ENCODE measurements at places on chromosomes 11 and 22.

DNA sequence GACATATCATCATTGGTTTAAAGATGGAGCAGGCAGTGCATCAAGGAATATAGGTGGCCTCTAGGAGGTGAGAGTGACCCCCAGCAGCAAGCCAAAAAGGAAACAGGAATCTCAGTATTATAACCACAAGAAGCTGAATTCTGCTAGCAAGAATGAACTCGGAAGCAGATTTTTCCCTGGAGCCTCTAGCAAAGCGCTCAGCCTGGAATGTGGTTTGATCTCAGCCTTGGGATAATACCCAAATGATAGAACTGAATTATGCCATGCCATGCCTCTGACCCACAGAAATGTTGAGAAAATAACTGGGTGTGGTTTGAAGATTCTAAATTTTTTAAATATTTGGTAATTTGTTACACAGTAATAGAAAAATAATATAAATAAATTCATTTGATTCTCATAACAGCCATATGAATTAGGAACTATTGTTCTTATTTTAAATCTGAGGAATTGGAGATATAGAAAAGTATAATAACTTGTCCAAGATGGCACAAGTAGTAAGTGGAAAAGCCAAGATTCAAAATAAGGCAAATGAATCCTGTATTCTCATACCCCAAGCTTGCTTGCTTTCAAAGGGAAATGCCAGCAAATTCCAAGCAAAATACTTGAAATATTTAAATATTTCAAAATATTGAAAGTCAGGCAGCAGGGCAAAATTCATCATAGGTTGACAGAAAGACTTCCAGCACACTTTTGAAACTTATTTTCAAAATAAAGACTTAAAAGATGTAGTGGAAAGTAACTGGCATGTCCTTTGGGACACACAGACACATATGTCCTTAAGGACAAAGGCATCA is 567.4 kb downstream of the KCNA4 start:
- DNase-seq, result no peak

- no peak for DNase-seq
These were observed 194.5 kb downstream of the ADAMTS15 start for GRCh38 chr11:130642994-130643393.

GRCh38 chr22:50282361-50283155 is 12.4 kb upstream of the MAPK11 start:
- peak; percentile 38 for DNase-seq

- no peak for DNase-seq
These were observed 44.1 kb downstream of the IGLL5 start for GRCh38 chr22:22931557-22932270.

- peak; percentile 99 for DNase-seq
These were observed 5.4 kb downstream of the CARNS1 start for GRCh38 chr11:67420646-67421429.

GRCh38 chr11:100923555-100923954 is 206.1 kb downstream of the PGR start:
- DNase-seq, result no peak

DNA sequence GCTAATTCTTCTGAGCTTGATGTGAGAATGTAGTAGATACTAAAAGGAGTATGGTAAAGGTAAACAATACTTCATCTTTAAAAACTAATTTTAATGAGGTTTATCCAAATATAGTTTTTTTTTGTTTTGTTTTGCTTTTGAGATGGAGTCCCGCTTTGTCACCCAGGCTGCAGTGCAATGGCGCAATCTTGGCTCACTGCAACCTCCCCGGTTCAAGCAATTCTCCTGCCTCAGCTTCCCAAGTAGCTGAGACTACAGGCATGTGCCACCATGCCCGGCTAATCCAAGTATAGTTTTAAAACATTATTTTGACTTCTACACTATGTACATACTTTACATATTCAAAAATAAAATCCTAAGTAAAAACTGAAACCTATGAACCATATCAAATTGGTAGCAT is 4.1 kb downstream of the ZBTB44 start:
- no peak for DNase-seq

DNA sequence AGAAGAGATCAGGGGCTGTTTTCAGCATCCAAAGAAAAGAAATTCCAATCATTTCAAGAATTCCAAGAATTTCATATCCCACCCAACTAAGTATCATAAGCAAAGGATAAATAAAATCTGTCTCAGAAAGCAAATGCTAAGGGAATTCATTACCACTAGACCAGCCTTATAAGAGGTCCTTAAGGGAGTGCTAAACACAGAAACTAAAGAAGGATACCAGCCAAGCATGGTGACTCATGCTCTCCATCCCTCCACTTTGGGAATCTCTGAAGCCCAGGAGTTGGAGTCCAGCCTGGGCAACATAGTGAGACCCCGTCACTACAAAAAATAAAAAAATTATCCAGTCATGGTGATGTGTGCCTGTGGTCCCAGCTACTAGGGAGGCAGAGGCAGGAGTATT is 17.8 kb downstream of the FADD start:
- no peak for DNase-seq

DNA sequence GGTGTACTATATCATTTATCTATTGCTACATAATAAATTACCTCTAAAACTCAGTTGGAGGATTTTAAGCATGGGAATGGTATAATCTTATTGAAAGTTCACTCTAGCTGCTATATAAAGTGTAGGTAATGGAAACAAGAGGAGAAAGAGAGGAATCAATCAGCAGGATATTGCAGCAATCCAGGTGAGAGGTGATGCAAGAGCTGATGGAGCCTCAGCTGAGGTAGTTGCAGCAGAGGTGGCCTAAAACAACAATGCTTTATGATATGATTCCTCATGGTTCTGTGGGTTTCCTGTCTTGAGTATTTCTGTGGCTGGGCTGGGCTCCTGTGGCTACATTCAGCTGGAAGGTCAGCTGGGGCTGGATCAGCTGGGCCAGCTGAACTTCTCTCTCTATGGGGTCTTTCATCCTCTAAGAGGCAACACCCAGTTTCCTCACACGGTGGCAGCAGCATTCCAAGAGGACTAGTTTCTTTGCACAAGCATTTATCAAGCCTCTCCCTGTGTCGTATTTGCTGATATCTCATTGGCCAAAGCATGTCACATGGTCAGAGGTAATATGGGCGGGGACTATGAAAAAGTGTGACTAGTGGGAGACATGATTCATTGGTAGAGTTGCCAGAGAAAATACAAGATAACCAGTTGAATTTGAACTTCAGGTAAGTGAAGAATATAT is 135.4 kb upstream of the LARGE1 start:
- no peak for DNase-seq

DNA sequence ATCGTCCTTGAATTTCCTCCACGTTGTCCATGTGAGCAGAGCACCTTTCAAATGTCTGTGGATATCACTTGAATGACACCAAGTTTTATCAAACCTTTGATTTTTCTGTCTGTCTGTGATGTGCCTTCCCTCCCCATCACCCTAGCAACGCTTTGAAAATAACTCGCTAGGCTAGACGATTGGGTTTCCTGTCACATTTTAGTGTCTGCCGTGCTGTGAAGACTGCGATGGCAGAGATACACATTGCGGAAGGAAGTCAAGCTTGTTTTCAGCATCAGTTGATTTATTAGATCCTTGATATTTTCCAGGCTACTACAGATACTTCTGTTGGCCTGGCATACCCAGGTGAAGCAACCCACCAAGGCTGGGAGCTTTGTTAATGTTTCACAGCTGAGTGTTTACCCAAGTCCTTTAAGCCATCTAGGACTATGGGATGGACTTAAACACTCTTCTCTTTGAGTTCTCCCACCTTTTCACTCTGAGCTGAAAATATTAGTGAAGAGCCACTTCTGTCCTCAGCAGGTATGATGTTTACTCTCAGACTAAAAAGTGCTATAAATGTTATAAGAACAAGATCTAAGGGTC is 93.6 kb upstream of the CD44 start:
- no peak for DNase-seq

- DNase-seq, result no peak
These were observed 20.4 kb upstream of the UPB1 start for GRCh38 chr22:24474649-24475255.

DNA sequence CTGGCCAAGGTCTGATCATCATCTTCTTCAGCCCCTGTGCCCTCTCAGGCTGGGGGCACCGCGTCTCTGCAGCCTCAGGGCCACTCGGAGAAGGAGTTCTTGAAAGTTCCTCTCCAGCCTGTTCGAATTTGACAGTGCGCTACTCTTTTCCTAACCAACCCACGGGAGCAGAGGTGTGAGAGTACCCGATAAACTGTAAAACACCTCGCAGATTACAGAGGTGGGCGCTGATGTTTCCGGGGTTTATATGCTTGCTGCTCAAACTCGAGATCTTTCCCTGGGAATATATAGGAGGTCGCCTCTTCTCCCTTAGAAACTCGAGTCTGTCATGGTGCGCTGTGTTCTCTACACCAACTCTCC is 515 bp downstream of the CTR9 start:
- no peak for DNase-seq

DNA sequence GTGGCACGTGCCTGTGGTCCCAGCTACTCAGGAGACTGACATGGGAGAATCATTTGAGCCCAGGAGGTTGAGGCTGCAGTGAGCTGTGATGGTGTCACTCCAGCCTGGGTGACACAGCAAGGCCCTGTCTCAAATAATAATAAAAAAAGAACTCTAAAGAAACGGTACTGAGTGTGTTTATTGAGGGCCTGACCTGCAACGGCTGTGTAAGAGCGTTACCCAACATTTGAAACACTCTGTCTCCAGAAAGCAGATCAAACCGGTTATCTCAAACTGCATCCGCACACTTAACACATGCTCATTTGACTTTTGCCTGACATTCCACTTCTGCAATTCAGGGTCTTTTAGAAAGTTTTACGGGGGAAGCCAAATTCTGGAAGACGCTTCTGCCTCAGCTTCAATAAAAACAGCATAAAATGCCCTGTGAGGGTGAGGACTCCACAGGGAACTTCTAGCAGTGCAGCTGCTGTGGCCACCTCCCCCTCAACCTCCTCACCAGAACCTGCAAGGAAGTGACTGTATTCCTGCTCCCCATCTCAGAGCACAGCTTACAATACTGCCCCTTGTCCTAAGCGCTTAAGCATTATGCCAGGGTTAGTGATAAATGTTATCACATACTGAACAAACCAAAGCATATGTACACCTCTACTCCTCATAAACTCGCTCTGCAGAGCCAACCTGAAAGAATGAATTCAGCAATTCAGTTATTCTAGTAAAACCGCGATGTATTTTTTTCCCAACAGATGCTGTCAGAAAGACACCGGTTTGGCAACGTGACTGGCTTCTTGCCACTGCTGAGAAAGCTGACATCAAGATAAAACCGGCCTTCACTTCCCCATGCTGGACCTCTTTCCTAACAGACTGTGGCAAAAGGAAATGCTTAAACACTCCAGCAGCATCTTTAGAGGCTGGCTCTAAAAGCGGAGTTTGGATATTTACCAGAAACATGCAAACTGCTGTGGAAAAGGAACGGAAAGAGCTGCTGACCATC is 52.2 kb downstream of the PRDM10 start:
- DNase-seq, result peak; percentile 77

DNA sequence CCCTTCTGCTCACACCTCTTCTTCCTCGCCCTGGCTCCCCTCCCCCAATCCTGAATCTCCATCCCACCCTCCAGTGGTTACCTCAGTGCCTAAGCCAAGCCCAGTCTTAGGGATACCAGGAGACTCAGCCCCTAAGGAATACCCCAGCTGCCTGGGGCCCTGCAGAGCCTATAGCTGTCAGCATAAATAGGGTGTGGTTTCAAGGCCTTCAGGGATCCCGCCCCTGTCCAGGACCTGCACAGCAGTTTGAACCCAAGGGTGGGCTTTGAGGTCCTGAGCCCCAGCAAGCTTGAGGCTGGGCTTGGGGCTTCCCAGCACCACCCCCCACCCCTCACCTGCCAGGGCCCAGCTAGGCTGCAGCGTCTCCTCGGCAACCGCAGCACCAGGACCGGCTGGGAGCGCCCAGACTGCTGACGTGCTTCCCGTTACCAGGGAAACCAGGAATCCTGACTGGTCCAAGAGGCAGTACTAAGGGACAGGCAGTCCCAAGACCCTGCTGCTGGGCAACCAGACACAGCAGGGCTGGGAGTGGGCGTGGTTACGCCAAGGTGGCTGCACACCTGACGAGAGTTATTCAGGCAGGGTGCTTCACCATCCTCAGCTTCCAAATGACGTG is 13.7 kb downstream of the APBB1 start:
- no peak for DNase-seq

DNA sequence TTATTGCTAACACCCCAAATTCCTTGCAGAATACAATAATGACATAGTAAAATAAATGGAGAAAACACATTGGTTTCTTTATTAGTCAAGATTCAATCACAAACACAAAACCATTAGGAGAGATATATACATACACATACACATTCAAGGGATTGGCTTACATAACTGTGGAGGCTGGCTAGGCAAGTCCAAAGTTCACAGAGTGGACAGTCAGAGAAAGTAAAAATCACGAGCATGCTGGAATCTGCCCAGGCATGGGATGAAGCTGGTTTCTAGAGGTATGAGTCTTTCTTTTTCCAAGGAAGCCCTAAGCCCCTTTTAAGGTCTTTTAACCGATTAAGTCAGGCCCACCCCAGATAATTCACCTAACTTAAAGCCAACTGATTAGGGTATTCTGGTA is 13.6 kb upstream of the OR56B1 start:
- DNase-seq, result no peak

- DNase-seq, result no peak
These were observed 95.1 kb downstream of the PARVA start for GRCh38 chr11:12472401-12473005.

GRCh38 chr22:33919391-33920196 is 682 bp downstream of the LARGE1 start:
- peak; percentile 9 for DNase-seq

- DNase-seq, result no peak
These were observed 146.1 kb downstream of the APIP start for GRCh38 chr11:34770111-34770510.

GRCh38 chr22:26656891-26657851 is at the start of gene MIAT:
Gene MIAT, plus strand, starts transcription at chr22:26657588.
- DNase-seq, result peak; percentile 37

DNA sequence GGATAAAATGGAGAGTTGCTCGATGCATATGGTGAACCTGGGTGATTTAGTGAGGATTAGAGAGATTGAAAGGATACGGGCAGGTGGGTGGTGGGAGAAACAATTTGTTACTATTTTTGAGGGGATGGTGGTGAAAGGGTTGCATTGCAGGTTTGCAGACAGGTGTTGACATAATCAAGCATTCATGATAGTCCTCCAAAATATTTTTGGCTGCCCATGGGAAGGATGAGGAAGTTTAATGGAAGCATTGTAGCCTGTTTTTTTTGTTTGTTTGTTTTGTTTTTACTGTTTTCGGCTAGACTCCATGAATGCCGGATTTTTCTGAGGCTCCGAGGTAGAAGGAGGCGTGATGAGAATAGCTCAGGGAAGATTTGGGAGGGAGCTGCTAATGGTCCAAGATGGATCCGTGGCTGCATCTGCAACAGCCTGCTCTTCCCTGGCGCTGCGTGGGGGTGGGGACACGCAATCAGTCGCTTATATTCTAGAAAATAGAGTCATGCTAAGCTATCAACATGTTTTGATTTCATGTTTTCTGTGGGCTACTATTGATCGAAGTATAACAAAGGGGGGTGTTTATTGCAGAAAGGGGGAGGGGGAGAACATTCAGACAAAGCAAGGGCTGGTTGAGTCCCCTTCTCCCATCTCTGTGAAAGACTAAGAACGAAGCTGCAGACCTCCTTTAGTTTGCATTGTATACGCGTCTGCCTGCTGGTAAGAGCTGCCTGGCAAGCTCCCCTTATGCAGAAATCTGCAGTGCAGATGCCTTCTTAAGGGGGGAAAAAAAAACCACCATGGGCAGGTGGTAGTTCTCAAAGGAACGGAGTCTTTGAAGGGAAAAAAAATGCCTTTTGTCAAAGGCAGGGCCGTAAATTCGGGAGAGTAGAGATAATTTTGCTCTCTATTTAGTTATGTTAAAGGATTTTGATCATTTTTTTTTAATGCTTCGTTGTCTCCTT is 1.0 kb downstream of the RTN3 start:
- DNase-seq, result peak; percentile 54
